Astrocyte of the spinal cord (primary cell): ENCODE measurements at places on chromosomes 11 and 22.

DNA sequence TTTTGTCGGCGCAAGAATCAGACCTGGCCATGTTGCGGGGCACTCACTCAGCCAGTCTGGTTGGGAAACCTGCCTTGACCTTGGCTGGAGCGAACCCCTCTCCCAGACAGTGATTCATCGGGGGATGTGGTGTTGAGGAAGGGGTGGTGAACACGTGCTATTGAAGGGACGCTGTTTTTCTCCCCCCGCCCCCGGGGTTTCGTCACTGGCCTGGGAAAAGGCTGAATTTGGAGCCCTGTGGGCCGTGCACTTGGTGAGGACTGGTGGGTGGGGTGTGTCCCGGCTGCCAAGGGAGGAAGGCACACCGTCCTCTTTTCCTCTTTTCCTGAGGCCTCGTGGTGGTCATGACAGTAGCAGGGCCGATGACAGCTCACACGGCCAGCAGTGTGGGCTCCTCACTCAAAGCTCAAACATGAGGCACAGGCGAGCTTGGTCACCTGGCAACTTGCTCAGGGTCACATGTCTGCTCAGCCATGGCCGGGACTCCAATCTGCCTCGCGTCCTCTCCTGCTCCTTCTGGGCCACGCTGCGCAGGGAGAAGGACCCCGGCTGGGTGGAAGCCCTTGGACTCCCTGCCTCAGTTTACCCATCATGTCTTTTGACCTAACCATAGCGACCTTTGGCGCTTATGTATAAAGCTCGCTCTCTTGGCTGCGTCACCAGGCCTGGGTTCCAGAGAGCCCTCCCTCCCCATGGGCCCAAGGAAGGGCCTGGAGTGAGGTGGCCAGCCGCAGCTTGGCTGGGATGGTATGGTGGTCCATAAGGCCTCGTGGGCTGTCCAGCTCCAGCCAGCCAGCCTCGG, 49.4 kb downstream of the SMIM38 start:
- DNase-seq: no peak

- DNase-seq: no peak
These were observed 31.7 kb downstream of the LIF start for GRCh38 chr22:30214703-30215407.

GRCh38 chr11:132588366-132588765, 943.9 kb downstream of the OPCML start:
- no peak for DNase-seq

DNA sequence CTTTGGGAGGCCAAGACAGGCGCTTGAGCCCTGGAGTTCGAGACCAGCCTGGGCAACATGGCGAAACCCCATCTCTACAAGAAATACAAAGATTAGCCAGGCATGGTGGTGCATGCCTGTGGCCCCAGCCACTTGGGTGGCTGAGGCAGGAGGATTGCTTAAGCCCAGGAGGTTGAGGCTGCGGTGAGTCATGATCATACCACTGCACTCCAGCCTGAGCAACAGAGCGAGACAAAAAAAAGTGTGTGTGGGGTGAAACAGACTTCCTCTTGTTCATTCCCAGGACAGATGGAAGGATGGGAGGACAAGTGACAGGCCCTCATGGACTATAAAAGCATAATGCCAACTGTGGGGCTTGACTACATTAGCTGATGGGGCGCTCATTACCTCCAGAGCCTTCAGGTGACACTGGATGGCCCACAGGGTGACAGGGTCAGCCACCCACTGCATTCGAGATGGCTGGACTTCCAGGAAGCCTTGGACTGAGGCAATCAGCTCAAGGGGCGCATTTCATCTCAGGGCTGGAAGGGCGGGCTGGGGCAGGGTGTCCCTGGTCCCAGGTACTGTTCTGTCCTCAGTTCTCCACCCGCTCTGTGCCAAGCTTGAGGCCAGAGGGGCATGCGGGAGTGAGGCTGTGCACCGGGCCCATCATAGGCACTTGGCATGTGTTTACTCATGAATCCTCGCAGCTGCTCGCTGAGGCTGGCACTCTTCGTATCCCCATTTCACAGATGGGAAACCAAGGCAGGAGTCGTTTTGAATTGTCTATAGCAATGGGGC, 12.5 kb downstream of the NPTXR start:
- peak; percentile 37 for DNase-seq

DNA sequence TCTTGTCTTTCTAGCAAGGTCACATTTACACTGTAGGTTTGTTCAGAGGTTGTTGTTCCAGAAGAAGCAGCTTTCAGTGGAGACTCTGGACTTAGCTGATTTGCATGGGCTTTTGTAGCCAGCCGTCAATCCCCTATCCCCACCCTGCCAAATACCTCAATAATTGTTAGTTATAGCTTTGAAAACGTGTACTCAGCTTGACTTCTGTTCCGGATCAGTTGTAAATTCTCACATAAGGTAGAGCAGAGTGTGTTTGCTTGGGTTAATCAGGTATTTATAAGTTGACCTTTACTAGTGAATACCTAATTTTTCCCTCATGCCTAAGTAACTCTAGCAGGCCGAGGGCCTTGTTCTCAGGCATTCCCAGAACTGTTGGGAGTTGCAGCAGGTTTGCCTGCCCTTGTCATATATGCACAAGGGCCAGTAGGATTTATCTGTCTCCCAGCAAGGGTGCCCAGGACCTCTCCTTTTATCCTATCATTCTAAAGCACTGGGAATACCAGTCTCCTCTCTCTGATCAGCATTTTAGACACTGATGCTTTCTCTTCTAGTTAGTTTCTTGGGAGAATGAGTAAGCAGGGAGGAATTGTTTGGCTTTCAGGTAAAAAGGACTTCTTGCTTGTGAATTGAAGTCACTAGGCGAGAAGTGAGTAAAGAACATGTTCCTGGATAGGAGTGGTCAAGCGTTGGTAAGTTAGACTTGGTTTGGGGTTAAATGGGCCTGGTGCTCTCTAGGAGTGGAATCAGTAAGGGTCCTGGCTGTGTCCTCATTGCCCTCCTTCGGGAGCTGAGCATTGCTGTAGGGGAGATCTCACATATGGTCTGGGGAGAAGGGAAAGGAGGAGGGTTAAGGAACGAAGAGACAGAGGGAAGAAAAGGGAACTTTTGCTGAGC, 22.1 kb downstream of the STIM1 start:
- DNase-seq: no peak

- DNase-seq: no peak
These were observed 42.4 kb upstream of the RASD2 start for GRCh38 chr22:35498026-35498800.

GRCh38 chr11:79897896-79898295, 457.1 kb upstream of the TENM4 start:
- no peak for DNase-seq

DNA sequence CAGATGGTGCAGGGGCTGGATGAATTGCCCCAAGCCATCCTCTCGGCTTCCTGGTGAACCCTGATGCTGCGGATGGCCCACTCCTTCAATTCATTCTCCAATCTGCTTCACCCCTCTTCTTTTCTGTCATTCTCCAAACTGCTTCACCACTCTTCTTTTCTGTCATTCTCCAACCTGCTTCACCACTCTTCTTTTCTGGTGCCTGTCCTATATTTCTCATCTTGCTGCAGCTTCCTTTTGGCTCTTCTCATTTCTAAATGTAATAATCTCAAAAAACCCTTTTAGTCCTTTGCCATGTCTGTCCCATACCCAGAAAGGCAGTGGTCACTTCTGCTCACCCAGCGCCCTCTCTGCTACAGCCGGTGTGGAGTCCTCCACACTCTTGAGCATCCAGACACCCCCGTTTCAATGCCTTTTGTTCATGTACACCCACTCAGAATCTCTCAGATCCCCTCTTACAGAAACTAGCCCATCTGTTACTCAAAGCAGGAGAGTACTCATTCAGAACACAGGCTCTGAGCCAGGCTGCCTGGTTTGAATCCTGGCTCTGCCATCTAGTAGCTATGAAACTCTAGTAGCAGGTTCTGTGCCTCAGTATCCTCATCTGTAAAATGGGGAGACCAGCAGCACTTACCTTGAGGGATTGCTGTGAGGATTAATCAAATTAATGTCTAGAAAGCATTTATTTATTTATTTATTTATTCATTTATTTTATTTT, 14.9 kb downstream of the SERPIND1 start:
- DNase-seq: no peak

GRCh38 chr22:23107487-23108248, 34.1 kb downstream of the RSPH14 start:
- DNase-seq: no peak

- no peak for DNase-seq
These were observed 40.2 kb upstream of the CCDC188 start for GRCh38 chr22:20191000-20191515.

GRCh38 chr11:123006860-123007542, 25.4 kb upstream of the BSX start:
- no peak for DNase-seq

DNA sequence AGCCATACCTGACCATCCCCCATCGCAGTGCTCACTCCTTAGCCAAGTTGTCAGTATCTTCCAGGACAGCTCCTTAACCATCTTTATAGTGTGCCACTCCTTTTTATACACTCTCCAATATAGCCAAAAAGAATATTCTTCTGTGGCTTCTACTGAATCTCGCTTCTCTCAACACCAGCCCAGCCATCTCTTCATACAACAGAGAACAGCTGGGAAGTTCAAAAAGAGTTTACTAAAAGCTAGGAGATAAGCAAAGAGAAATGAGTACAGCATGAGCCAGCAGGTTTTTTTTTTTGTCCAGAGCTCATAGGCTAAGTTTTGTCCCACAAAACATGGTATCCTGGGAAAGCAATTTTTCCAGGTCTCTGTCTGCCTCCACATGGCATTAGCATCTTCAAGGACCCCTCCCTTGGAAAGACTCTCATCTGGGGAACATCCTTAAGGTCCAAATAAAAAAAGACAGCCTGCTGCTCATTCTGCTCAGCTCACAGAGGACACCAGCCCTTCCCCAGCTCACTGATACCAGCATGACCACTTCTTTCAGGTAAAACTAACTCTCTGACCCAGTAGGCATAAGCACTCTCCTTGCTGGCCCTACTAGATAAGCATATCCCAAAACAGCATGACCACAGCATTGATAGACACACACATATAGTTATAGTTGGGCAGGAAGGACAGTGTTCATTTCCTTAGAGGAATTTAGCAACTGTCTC, 48.8 kb upstream of the YWHAH start:
- DNase-seq: no peak

GRCh38 chr11:105132716-105133511, 6.7 kb downstream of the CARD18 start:
- DNase-seq: peak; percentile 65

DNA sequence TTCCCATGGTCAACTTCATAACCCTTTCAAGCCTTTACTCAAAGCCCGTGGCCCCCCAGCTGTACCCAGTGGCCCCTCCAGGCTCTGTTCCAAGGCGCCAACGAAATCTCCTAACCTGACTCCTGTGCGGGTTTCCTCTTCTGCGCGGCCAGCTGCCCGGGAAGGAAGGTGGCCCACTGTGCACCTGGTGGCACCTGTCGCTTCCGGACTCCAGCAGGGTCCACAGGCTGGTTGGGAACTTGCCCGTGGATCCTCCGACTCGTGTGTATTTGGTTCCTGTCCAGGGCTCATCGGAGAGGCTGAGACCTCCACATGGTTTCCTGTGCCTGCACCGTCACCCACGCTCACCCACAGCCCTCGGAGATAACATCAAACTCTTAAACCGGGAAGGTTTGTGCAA, 335.4 kb downstream of the BRD1 start:
- DNase-seq: no peak

GRCh38 chr11:72349616-72350218, 84.6 kb downstream of the CLPB start:
- DNase-seq: no peak

- no peak for DNase-seq
These were observed 4.3 kb upstream of the PNPLA5 start for GRCh38 chr22:43895986-43896645.

- no peak for DNase-seq
These were observed 56.6 kb upstream of the UBASH3B start for GRCh38 chr11:122598971-122599370.

- DNase-seq: no peak
These were observed 5.1 kb downstream of the DGCR2 start for GRCh38 chr22:19117111-19117512.

- DNase-seq: no peak
These were observed 2.1 kb downstream of the AIP start for GRCh38 chr11:67484847-67485311.

GRCh38 chr11:123116486-123116885, 54.5 kb upstream of the HSPA8 start:
- DNase-seq: no peak

- DNase-seq: no peak
These were observed 7.4 kb downstream of the MOB2 start for GRCh38 chr11:1479006-1479677.

DNA sequence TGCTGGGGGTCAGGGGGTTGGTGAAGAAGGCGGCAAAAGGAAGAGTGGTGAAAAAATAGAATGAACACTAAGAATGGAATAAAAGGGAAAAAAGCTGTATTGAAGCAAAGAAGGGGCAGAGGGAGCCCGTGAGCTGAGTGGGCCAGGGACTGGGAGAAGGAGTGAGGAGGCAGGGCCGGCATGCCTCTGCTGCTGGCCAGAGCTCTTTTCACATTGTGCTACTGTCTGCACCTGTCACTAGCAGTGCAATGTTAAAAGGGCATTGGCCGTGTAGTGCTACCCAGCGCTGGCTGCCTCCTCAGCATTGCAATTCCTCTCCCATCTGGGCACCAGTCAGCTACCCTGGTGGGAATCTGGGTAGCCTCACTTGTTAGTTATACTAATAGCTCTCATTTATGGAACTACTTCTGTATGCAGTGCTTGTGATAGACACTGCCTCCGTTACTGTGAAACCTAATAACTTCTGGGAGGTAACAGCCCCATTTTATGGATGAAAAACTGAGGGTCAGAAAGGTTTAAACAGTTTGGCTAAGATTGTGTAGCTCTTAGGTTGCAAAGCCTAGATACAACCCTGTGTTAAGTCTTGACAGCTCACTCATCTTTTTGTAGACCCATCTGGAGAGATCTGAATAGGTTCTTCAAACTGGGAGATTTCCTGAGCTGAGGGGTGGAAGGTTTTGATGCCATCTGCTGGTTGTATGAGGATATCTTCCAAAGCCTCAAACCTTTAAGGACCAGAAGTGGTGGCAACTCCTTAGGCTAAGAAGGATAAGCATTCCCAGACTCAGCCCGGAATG, 8.5 kb downstream of the YPEL4 start:
- peak; percentile 62 for DNase-seq

- DNase-seq: no peak
These were observed 49.1 kb upstream of the CAPRIN1 start for GRCh38 chr11:34002420-34002819.

- DNase-seq: no peak
These were observed 99.0 kb upstream of the DRD2 start for GRCh38 chr11:113574171-113574570.

DNA sequence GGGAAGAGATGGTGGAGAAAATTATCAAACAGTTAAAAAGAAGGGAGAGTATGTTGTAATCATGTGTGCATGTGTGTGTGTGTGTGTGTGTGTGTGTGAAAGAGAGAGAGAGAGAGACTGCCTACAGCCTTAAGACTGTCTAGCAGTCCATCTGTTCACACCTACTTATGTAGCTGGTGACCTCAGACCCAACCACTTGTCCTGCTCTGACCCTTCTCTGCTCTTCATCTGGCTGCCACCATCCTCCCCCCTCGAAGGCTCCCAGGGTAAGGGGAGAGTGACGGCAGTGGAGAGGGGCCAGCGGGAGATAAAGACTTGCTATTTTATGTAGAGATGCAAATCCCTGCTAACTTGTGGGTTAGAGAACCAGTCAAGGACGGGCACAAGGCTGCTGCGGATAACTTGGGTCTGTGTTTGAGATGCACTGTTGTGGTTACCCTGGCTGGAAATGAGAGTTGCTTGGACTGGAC, 24.9 kb upstream of the GRAMD1B start:
- DNase-seq: no peak
